ENCODE measurements at places on chromosomes 12 and 14.

GRCh38 chr12:130787445-130788410 is 51.3 kb downstream of the STX2 start:
- no peak for DNase-seq

- no peak for DNase-seq
Observed at GRCh38 chr14:75001899-75002298, 822 bp upstream of the EIF2B2 start.

DNA sequence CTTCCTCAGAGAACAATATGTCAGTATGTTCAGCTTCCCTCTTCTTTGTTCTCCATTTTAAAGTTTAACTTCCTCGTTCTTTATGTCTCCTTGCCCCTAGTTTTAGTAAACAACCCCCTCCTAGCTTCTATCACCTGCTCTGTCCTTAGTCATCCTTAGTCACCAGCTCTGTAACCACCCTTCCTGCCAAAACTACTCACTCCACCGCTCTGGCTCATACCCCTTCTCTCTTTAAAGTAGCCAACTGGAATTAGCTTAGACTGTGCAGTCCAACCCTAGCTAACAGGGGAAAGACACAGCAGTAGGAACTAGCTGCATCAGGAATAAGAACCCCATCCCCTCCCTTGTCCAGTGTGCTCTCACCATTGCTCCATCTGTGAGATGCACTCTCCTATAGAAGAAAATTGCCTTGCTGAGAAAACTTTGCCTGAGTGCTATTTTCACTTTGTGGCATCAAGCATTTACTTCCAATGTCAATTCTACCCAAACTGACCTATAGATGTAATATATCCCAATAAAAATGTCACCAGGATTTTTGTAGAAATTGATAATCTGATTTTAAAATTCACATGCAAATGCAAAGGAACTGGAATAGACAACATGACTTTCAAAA is 603.2 kb downstream of the C12orf50 start:
- no peak for DNase-seq

GRCh38 chr12:88896958-88897357 is 316.7 kb upstream of the KITLG start:
- DNase-seq = peak; percentile 41

GRCh38 chr12:55626154-55626553 is 10.5 kb upstream of the OR10P1 start:
- DNase-seq = no peak

GRCh38 chr14:64654246-64654900 is 49.9 kb upstream of the PLEKHG3 start:
- DNase-seq = peak; percentile 74

Data from AG04450 (cell line).